ENCODE measurements at places on chromosomes 2 and 18.

GRCh38 chr2:112433932-112434730 lies 686 bp upstream of the RGPD8 start:
- DNase-seq = no peak

DNA sequence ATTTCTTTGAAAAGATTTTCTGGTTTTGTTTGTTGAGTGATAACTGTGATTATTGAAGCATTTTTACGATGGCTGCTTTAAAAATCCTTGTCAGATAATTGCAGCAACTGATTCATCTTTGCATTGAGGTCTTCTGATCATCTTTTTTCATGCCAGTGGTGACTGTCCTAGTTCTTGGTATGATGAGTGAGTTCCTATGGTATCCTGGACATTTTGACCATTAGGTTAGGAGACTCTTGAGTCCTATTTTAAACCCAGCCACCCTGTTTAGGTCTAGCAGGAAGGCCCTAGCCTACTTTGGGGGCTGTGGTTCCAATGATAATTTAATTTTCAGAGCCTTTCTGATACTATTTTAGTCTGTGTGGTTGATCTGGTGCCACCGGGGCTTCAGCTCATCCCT lies 72.7 kb upstream of the REV1 start:
- DNase-seq = no peak

DNA sequence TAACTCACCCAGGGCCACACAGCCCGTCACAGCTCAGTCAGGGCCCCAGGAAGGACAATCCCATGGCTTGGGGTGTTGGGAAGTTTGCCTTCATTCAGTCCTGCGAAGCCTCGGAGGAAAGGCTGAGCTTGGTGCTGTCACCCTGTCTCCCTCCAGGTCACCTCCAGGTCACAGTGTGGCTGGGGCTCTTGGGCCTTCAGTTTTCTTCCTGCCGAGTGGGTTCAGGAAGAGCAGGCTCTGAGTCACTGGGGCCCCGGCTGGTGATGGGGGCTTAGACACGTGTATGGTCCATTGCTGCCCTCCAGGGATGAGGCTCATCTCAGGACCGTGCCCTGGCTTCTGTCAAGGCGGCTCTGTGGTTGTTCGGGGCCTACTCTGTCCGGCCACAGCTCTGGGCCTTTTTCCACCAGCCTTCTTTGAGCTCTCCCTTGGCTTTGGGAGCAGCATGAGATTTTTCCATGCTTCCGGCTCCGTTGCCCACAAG lies 118.6 kb downstream of the INHBB start:
- DNase-seq = no peak

DNA sequence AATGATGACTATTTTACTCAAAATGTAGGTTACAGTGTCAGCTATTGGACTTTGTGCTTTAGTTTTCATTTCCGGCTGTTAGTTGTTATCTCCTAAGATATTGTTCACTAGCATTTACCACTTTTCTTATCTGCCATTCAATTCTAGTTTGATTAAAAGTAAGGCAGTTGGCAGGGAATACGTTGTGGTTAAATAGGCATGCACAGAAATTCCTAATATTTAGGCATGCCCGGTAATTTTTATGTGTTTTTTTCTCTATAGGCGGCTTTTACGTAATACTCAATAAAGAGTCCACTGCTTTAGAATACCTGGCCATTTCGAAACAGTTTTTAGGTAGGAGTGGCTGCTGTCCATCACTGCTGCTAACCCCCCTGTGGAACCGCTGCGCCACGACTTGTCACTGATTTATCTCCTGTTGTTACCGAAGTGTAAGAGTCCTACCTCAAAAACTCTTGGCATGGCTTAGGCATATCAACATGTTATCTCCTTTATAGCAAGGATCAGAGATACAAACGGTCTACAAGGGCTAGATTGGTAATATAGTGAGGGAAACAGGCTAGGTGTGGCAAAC lies 39.5 kb downstream of the BABAM2 start:
- no peak for DNase-seq

DNA sequence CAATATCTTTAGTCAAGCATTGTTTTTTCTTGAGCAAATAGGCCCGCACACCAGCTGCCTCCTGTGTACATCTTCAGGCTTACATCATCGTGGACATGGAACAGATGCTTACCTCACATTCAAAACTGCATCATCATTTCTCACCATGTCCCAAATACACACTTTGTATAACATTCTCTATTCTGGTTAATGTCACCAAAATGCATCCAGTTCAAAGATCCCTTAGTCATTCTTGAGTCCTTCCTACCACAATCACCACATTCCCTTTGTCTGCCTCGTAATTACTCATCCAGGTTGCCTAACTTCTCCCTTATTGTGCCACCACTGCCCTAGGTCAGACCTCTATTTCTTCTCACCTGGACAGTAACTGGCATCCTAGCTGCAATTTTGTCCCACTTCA lies 373.7 kb upstream of the GALNT5 start:
- DNase-seq = no peak

GRCh38 chr2:207481924-207482323 lies 47.8 kb upstream of the CREB1 start:
- DNase-seq = no peak

DNA sequence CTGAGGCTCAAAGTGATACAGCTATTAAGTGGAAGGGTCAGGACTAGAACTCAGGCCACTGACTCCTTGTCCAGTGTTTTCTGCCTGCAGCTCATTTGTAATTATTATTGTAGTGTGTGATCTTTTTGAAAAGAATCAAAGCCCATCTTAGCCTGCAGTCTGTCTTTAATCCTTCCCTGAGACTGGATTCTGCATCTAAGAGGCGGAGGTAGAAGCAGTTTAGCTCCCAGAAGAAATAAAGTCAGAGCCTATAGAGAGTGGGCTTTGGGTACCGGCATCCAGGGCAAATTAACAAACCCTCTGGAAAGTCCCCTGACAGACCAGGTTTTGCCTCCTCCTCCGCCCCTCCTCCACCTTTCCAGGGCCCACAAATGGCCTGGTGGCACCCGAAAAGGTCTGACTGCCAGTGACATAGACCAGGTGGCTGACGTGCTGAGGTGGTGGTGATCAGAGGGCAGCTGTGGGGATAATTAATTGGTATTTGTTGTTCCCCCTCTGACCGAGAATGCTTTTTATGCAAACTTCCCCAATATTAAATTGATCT lies 2.2 kb upstream of the RAX start:
- DNase-seq = no peak

DNA sequence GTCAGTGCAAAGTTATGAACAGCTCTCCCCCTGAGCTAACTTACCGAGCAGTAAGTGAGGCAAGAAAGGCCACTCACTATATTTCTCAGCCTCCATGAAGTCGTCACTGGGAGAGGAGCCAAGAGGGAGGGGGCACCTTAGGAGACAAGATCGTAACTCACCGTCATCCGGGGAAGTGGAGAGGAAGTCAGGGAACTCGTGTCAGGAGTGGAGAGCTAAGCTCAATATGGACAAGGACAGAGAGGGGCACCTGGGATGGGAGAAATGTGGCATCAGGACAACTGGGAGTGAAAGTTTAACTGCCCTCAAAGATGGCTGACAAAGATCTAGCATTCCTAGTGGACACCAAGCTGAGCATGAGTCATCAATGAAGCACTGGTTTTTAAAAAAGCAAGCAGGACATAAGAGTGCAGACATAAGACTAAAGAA lies 37.1 kb downstream of the BCL11A start:
- DNase-seq = no peak

DNA sequence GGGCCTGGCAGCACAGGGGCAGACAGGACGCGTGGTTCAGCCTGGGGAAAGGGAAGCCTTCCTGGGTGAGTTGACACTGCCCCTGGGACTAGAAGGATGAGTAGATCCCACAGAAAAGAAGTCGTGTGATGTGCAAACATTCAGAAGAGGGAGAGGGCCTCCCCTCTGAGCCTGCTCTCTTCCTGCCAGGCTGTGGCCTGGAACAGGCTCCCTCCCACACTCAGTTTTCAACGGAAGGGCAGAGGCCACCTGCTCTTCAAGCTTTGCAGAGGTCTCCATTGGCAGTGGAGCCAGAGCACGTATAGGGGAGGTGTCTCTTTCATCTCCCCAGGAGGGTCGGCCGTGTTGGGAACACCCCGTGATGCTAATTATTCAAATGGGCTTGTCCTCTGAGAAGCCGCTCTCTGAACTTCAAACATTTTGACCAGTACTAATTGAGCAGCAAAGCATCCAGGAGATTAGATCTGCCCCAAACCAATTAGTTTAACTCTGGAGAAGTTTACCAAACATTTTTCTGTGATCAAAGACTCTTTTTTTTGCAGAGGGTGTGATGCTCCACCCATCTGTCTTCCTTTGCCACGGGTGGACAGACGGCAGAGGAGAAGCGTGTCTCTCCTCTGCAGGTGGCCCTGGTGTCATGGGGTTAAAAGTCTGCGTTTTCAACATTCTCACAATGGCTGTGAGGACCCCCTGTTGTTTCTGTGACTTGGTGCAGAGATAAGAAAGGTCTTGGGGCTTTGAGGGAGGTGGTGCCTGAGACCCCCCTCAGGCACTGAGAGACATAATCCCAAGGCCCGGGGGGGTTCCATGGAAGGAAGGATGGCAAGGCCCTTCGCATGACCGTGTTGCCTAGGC lies 29.5 kb upstream of the ODC1 start:
- no peak for DNase-seq

GRCh38 chr2:74001781-74002504 lies 17.2 kb downstream of the TET3 start:
- no peak for DNase-seq

All from stimulated activated CD4-positive, alpha-beta T cell treated with anti-CD3 and anti-CD28 coated beads, Interleukin-4, amount 100 ng/mL, for 24 hours (primary cell).